ENCODE measurements at places on chromosomes 1 and 21.

DNA sequence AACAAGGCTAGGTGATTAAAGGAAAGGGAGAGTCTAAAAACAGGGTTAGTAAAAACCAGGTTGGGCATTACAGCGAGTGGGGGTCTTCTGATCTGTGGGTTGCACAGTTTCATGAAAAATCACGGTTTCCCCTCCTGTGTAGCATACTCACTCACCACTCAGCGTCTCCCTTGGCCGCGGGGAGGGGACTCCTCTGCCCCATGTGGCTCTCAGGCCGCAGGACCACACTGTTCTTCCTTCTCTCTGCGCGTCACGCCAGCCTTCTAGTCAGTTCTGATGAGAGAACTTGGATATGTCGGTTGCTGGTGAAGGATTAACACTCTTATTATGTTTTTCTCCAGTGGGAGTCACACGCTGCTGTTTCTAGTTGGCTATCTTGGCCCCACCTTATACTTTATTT, 254.6 kb upstream of the LRRC7 start:
- no peak for DNase-seq

DNA sequence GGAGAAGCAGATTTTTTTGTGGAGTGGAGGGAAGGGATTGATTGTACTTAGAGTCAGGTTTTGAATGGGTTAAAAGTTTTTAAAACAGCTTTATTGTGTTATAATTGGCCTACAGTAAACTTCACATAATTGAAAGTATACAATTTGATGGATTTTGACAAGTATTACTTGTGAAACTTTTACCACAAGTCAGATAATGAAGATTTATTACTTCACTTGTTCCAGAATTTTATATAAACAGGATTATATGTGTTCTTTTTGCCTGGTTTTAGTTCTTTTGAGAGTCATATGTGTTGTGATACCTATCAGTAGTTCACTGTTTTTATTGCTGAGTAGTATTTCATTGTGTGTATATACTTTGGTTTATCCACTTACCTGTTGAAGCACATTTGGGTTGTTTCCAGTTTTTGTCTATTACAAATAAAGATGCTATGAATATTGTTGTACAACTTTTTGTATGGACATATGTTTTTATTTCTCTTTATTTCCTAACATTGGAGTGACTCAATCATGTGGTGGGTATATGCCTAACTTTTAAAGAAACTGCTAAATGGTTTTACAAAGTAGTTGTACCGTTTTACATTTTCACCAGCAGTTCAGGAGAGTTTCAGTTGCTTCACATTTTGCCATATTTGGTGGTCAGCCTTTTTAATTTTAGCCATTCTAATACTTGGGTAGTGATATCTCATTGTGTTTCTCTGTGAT, 71.0 kb downstream of the DYRK1A start:
- DNase-seq = no peak

- DNase-seq = no peak
Measured at GRCh38 chr1:41490911-41491310, 6.4 kb upstream of the EDN2 start.

- DNase-seq = no peak
Measured at GRCh38 chr1:205108464-205108863, 13.3 kb downstream of the RBBP5 start.

GRCh38 chr1:25990251-25990650, 7.6 kb downstream of the PAFAH2 start:
- DNase-seq = no peak

- DNase-seq = no peak
Measured at GRCh38 chr1:7218210-7218832, 433.1 kb downstream of the CAMTA1 start.

- peak; percentile 75 for DNase-seq
Measured at GRCh38 chr1:33161061-33161681, 20.7 kb downstream of the TRIM62 start.

DNA sequence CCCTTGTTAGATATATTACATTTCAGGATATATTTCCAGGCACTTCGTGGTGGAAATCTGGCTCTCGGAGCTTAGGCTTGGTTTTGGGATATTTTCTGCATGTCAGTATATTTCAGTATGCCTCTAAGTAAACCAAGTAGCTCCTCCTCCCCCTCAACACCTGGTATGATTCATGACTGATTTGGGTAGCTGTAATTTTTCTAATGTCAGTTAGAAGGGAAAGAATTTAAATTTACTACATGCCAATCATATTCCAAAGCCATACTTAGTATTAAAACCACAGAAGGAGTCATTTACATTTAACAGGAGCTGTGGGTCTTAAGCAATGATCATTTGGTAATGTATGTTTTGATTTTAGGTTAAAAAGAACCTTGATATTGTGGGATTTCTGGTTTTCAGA, 40.6 kb downstream of the ST6GALNAC3 start:
- DNase-seq = no peak

DNA sequence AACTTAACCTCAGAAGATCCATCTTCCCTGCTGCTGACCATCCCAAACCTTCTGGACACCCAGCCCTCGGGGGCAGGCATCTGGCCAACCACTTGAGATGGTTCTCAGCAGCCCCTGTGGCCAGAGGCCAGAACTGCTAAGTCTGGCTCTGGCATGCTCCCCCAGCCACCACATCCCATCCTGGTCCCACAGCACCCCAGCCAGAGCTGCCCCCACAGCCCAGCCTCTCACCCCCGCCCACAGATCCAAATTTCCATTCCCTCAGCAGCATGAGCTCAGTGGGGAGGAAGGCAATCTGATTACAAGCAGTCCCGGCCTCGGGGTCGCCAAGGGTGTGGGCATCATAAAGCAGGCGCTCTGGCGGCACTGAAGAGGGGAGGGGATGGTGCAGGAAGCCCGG, 45.6 kb downstream of the GLIS1 start:
- no peak for DNase-seq

DNA sequence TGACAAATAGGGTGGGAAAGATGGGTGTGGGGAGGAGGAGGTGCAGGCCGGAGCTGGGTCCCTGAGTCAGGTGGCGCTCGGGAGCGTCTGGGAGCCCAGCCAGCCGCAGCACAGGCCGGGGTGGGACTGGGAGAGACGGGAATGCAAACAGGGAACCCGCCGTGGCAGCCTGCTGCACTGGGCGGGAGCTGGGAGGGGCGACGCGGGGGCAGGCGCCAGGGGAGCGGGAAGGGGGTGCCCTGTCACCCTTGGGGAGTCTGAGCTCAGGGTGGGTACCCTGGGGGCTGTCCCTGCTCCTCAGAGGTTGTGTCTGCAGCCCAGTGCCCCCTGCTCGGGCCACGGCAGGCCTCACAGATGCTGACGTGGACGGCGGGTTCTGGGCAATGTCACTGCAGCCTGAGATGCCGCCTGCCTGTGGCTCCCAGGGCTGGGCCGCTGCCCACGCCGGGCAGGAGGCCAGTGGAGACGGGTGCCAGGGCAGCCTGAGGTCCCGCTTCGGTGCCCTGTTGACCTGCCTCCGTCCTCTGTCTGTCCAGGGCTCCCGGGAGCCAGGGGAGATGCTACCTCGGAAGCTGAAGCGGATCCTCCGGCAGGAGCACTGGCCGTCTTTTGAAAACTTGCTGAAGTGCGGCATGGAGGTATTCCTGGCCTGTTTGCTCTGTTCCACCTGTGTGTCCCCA, 16.6 kb upstream of the LRRC3 start:
- DNase-seq = no peak

- no peak for DNase-seq
Measured at GRCh38 chr21:17711896-17712295, 99.2 kb upstream of the BTG3 start.
